ENCODE measurements at places on chromosomes 3 and 15.

GRCh38 chr3:20137647-20138046 is 48.4 kb downstream of the SGO1 start:
- DNase-seq: no peak

GRCh38 chr3:18201315-18201714 is 223.8 kb downstream of the SATB1 start:
- DNase-seq: no peak

- no peak for DNase-seq
Measured at GRCh38 chr3:150703299-150703755, 393 bp downstream of the ERICH6 start.

DNA sequence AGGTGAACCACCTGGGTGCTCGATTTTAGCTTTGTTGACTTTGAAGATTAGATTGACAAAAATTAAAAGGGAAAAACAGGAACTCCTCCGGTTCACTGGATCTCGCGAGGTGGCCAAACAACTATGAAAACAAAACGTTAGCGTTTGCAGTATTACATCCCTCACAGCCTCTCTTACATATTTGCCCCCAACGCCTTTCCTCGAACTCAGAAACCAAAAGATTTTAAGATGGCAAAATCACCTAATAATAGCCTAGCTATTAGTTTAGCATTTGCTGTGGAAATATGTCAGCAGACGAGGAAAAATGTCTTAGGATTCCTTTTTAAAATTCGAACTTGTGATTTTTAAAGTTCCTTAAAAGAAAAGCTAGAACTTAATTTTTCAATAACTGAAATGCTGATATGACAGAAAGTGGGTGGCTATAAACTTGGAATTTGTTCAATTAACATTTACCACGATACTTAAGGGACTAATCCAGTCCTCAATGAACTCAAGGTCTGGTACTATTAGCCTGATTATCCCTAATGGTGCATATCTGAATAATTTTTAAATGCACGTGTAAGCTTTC is 491 bp upstream of the SENP7 start:
- no peak for DNase-seq

DNA sequence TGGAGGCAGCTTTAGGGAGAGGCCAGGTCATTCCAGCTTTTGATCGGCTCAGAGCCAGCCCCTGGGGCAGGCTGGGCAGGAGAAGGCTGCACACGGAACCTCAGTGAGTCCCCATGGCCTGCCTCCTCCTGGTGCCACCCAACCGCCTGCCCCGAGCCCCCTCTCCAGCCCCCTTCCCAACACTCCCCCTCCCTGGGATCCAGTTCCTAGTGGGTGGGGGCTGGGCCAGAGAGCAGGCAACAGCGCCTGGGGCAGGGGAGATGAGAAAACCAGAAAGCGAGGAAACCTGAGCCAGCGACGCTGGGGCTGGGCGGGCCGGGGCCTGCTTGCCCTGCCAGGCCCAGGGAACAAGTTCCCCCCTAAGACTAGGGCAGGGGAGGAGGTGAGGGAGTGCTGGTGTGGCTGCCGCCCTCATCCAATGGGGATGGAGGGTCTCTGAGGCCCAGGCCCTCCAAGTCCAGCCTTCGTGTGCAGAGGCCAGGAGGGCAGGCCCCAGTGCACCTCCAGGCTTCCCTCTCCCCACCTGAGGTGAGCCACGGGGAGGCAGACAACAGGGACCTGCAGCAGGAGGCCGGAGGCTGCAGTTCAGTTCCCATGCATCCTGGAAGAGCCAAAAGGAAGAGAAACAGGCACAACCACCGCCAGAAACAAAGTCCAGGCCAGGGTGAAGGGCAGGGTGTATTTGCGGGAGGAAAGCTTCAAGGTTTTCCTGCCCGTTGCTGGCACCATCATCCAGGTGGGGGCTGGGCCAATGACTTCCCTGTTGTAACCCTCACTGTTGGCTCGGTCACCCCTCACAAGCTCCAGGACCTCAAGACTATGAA is 4.0 kb upstream of the SEMA3F start:
- DNase-seq: no peak

DNA sequence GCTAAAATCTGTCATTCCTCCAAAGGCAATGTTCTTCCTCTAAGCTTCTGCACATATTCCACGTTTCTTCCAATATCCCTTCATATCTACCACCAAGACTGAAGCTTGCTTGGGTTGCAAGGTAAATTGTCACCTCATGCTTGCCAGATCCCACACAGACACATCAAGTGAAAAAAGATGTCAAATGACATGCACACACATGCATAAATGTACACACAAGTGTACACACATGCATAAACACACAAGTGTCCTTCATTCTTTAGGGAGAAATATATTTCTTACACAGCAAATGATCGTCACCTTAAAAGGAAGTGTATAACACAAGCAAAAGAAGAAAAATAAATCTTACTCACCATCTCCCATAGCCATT is 59.4 kb downstream of the CLASP2 start:
- DNase-seq: no peak

GRCh38 chr3:181484026-181484425 is 227.7 kb upstream of the SOX2 start:
- no peak for DNase-seq

DNA sequence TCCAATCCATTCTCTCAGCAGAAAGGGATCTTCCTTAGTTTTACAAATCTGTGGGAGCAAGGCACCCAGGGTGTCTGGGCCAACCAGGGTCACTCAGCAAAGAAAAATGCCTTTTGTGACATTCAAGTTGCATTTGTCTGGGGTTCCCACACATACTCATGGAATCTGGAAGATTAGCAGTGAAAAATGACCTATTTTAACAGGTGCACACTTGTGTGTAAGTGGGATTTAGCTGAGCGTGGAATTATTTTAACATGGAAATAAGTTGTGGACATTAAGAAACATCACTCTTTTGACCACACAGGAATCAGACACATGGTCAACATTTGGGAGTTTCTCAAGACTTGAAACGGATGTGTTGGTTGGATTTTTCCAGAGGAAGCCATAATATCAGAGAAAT is 234.9 kb downstream of the OPA1 start:
- DNase-seq: no peak

DNA sequence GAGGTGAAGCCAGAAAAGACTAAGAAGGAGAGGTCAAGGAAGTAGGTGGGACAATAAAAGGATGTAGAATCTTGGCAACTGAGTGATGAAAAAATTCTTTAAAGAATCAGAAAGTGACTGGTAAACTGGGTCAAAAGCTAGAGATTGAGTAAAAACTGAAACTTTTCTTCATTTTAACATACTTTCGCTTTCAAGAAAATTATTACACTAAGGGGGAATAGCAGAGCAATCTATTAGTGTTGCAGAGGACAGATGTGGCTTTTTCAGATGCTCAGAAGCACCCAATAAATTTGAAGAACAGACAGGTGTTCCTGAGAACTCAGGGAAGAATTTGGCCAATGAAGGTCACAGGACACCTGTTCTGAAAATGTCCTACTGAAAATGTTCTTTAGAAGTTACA is 805.4 kb upstream of the ALCAM start:
- DNase-seq: no peak

DNA sequence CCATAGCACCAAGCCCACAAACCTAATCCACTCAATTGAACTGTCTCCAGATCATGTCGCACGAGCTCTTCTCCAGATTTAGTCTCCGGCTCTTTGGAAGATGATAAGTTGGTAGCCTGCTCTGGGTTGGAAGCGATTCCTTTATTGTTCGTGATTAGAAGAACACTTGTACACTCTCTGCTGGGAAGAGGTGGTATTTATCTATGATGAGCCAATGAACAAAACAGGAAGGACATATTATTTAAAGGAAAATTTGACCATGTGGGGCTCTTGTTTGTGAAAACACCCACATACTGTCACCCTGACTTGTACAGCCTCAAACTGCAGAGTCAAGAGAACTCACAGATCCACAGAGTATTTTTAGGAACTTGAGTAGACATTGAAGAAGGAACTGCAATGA is 54.4 kb downstream of the MYZAP start:
- no peak for DNase-seq
